ENCODE measurements at places on chromosomes 3 and 15.

DNA sequence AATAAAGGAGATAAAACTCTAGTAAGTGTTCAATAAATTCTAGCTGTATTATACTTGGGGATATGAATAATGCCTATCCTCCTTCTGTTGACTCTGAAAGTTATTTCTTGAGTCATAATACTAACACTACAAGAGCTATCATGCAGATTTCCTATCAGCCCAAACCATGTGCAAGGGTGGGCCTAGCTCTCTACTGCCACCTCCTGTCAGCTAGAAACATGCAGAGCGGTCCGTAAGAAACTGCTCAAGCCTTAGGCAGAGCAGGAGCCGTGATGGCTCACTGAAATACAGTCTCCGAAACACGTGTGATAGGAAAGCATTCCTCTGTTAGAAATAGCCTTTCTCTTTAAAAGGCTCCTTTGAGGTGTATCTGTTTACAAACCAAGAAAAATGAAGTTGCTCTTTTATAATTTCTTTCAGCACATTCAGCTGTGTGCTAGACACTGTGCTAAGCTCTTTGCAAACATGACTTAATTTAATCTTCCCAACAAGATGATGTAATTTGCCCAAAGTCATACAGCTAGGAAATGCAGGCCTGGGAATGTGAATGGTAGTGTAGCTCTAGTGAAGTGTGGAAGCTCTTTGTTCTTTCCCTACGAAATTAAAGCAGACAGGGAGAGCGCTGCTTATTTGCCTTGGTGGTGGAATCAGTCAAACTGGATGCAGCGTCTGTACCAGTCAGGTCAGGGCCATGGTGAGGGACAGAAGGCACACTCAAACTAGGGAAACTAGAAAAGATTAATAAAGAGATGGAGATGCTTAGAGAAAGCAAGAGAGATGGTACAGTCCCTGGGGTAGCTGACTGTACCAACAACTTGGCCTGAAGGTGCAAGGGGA is 43.1 kb downstream of the MTHFS start:
- peak; percentile 65 for DNase-seq

DNA sequence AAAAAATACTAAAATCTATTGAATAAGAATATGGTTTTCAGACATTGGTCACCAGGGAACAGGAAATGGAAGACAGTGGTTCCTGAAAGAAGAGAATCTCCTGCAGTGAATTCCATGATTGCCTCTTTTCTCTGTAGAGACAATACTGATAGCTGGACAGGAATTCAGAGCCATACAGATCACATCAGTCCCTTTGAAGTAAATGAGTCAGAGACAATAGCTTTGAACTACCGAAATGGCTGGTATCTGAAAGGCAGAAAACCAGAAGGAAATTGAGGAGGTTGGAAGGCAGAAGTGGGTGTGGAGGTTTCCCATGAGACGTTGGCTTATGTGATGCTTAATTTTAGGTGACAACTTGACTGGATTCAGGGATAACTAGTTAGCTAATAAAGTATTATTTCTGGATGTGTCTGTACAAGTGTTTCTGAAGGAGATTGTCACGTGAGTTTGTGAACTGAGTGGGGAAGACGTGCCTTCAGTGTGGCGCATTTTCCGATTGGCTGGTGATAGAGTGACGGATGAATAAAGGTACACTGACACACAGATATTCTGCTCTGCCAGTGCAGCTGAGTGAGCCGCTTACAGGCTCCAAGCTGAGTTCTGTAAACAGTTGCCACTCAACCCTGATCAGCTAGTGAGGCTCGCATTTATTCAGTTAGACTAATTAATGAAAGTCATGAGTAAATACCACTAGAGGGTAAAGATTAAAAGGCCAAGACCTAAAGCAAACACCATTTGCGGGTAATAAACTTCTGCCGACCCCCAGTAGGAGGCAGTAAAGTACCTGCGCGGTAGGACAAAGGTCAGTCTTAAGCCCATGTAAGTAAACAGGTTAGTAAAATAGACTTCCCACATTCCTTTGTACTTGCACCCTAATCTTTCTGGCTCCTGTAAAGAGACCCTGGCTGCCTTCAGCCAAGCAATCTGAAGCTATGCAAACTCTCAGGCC is 1298.6 kb downstream of the SI start:
- no peak for DNase-seq

GRCh38 chr3:8451696-8452095 is 49.9 kb upstream of the LMCD1 start:
- DNase-seq: no peak

GRCh38 chr3:13873818-13874217 is 6.1 kb downstream of the WNT7A start:
- DNase-seq: no peak

GRCh38 chr3:42778644-42779043 is 5.6 kb upstream of the CCDC13 start:
- no peak for DNase-seq

DNA sequence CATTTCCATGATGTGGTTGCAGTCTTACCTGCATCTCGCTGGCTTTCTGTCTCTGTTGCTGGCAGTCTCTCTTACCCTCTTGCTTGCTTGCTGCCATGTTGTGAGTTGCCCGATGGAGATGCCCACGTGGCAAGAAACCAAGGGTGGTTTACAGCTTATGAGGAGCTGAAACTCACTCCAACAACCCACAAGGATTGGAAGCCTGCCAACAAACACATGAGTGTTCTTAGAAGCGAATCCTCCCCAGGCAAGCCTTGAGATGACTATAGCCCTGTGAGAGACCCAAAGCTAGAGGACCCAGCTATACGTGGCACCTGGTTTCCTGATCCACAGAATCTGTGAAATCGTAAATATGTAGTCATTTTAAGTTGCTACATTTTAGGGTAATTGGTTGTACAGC is 490.9 kb upstream of the ADAMTS9 start:
- DNase-seq: no peak

DNA sequence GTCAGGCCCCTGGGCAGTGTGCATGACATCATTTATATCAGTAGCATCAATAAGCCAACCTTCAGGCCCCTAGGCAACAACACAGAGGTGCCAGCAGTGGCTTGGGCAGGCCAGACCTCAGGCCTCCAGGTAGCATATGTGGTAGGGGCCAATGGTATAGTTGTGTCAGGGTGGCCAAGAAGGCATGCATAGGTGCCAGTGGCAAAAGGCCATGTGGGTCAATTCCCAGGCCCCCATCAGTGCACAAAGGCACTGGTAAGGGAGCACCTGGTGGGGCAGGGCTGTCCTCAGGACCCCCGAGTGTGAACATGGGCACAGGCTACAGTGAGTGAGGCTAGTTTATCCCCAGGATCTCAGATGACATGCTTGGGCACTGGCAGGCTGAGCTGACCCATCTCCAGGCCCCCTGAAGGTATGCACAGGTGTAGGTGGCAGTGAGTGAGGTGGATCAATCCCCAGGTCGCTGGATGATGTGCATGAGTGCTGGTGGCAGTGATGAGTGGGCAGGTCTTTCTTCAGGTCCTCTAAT is 244.1 kb upstream of the ZNF385D start:
- no peak for DNase-seq

DNA sequence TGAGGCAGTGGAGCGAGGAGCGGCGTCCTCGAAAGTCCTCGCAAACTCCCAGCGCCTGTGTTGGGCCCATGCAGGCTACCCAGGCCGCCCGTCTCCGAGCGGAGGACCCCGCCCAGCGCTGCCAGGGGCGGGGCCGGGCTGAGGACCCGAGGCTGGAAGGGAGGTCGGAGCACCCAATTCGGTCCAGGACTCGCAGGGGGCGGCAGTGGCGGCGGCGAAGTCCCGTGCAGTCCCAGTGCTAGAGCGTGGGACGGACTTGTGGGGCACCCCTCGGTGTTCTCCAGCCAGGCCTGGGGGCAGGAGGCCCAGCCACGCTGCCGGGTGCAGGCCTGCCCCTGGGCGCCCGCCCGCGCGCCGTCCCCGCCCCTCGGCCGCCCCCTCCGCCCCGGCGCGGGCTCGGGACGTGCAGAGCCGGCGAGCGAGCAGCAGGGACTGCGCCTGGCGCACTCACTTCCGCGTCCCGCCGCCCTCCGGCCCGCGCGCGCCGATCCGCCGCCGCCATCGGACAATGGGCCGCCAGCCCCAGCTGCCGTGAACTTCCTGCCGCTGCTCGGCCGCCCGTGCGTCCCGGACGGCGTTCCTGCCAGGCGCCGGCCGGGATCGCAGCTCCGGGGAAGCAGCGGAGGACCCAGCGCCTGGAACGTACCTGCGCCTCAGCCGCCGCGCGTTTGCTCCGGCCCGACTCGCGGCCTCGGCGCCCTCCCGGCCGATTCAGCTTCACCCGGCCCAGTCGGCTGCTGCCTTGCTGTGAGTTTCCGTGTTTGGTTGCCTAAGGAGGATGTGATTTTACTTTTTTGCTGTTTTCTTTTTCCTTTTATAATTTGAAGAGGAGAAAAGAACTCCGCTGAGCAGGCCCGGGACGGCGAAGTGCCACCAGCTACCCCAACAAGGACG is 596 bp upstream of the LIMD1 start:
- DNase-seq: peak; percentile 78

- DNase-seq: no peak
Observed at GRCh38 chr15:89328398-89329254, 6.0 kb downstream of the POLG start.

DNA sequence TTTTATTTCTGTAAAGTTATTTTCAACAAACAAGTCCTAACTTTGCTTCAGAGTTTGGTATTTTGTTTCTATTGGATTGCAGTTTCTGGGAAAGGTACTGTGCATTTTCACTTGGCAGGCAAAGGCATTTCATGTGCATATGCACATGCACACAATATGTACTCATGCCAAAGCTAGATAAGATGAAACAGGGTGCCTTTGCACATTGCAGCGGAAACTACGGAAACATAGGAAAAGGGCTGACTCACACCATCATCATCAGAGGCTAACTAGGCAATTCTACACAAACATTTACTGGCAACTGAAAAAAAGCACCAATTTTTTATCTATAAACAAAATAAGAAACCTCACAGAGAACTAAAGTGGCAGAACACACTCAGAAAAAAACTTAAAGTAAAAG is 550.6 kb upstream of the NECTIN3 start:
- no peak for DNase-seq

DNA sequence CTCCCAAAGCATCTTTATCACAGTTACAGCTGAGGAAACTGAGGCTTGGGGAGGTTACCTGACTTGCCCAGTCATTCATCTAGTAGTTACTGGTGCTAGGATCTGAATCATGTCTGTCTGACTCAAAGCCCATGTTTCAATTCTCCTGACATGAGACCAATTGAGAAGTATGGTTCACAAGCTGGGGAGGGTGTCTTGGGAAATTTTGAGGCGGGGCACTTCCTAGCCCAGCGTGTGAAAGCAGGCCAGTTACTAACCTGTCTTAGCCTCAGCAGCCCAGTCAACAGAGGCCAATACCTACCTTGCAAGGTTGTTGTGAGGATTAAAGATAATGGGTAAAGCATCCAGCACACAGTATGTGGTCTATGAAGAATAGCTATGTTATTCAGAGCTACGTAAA is 37.0 kb downstream of the CLDN18 start:
- no peak for DNase-seq

DNA sequence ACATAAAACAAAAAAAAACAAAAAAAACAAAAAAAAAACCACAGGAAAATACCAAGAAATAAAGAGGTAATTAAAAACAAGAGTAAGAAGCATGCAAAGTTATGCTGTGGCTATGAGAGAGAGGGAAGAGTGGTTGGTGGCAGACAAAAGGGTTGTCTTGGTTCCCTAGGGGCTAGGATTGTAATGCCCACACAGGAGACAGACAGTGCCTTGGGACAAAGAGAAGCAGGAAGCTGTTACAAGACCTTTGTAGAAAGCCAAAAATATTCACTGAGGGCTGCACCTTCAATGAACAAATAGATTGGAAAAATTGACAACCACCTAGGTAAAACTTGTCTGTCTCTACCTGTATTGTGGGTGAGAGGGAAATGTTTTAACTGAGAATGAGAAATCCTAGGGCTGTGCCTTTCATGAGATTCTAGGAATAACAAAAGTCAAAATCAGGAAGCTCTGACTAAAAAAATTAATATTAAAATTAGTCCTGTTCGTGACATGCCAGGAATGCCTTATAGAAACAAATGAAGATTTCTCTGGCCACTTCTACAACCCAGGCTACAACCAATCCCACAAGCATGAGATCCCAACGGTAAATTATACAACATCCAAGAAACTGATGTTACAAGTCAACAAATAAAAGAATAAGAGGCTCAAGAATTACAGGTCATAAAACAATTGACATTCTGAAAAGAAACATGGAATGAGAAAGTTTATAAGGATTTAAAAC is 45.0 kb upstream of the PRICKLE2 start:
- DNase-seq: no peak
